Kidney epithelial cell (primary cell): ENCODE measurements at places on chromosomes 11 and 22. TPM values are rescaled to one million over a fixed set of nuclear protein-coding genes. Genes with fewer than 3 reads are reported as not detected.

NLRP14 gene
- not detected in 2 replicates for total RNA-seq

EFCAB6 gene
- total RNA-seq = 1.7 and 2.3 TPM in 2 replicates

SCN3B gene
- 2.1 and 2.4 TPM in 2 replicates for total RNA-seq

DNA sequence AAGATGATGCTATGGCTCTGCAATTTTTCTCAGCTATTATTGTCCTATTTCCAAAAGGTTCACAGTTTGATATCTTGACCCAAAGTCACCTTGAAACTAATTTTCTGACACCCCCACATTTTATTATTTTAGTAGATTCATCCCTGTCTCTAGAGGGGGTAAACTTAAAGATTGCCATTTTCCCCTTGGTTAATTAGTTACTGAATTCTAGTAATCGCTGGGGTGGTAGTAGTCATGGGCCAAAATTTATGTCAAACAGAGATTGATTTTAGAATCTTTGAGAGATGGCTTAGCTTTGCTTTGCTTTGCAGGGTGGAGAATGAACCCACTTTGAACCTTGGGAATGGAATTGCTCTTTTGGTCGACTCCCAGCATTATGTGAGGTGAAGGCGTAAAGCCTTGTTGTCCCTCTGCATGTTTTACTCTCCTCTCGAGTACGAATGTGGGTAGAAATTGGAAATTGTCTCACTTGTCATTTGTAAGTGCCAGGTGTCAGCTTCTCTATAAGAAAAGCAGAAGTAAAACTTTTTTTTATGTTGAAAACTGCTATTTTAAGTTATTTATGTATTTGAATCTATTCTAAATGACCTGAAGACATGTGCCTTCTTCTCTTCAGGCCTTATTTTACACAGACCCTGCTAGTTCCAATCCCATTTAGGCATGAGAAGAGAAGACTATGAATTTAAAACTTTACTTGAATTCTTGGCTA is 42.4 kb upstream of the RCE1 start:
- DNase-seq = no peak

SCUBE2 gene
- 0.89 and 1.3 TPM in 2 replicates for total RNA-seq
